Kidney (tissue), 22 donors: ENCODE measurements at places on chromosomes 12 and 14.

GRCh38 chr14:89027097-89027740 is 202.8 kb downstream of the TTC8 start:
- H3K27ac ChIP-seq = no peak overlapping the region
- H3K4me3 ChIP-seq = peak overlapping the region; percentile 55
- H3K4me1 ChIP-seq = no peaks in the 10 kb centered on the region
- DNase-seq = peak; percentile 76
- peaks cover 2% of the 10 kb centered on the region for H3K27me3 ChIP-seq
- no peaks in the 10 kb centered on the region for H3K36me3 ChIP-seq

DNA sequence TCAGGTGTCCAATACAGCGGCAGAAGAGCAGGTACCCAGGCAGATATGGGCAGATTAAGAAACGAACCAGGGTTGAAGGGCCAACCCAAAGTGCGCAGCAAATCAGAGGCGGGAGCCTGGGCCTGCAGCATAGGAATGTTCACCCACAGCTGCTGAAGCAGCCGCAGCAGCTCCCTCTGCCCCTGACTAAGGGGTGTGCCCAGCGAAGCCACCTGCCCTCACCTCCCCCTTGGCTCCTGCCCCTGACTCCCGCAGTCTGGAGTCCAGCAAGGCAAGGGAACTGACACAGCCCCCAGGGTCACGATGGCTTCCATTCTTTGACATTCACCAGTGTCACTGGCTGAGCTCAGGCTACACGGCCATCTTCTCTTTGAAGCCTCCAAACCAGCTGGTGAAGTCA is 27.3 kb upstream of the ZFP36L1 start:
- no peak overlapping the region for H3K4me3 ChIP-seq
- no peaks in the 10 kb centered on the region for H3K27me3 ChIP-seq
- no peaks in the 10 kb centered on the region for H3K36me3 ChIP-seq
- H3K4me1 ChIP-seq = peaks cover 30% of the 10 kb centered on the region

DNA sequence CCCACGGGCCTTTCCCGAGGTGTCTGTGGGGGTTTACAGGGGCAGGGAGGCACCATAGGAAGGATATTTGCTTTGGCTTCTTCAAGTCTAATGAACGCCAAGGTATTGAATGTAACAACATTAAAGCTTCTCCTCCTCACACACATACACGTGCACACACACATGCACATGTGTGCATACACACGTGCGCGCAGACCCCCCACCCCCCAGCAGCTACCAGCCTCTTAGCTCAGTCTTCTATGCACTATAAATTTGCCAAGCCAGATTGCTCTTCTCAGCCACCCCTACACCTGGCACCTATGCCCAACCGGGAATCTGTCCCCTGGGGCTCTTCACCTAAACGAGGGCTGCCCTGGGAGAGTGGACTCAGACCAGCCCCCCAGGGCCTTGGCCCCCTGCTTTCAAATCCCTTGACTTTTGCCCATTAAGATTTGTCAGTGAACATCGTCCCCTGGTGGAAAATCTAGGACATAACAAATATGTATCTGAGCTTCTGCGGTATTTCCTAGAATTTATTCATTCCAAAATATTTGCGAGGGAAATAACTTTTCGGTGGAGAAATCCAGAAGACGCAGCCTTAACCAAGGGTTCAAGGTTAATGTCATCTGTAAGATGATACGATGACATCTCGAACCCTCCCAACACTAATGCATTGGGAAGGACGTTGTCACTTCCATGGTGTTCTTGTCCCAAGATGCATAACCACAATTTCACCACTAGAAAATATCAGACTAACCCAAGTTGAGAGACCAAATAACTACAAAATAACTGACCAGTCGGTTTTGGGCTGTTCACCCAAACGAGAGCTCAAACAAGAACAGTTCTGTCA is 330.4 kb downstream of the MED13L start:
- no peak for DNase-seq
- no peaks in the 10 kb centered on the region for H3K36me3 ChIP-seq
- H3K27ac ChIP-seq = no peak overlapping the region
- H3K4me3 ChIP-seq = no peak overlapping the region

GRCh38 chr12:52122540-52122871 is 43.0 kb downstream of the SMIM41 start:
- peaks cover 10% of the 10 kb centered on the region for H3K4me1 ChIP-seq
- H3K27ac ChIP-seq = peak overlapping the region; percentile 36
- no peaks in the 10 kb centered on the region for H3K27me3 ChIP-seq
- no peaks in the 10 kb centered on the region for H3K36me3 ChIP-seq
- H3K4me3 ChIP-seq = no peak overlapping the region
- no peak for DNase-seq

DNA sequence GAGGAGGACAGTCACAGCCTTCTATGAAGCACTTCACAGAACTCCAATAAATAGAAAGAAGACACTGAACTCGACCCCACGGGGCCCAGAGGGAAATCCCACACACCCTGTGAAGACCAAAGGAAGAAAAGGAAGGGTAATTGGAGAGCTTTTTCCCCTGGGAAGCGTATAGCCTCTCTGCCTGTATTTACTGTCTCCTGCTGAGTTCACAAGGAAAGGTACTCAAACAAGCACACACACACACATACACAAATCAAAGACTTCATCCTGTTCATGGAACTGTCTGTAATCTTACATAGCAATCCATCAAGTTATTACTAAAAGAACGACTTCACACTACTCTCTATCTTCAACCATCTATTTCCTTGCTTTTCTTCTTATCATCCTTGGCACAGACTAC is 15.3 kb downstream of the FOXN3 start:
- H3K27ac ChIP-seq = no peak overlapping the region
- no peaks in the 10 kb centered on the region for H3K27me3 ChIP-seq
- H3K36me3 ChIP-seq = no peaks in the 10 kb centered on the region
- peak; percentile 31 for DNase-seq
